ENCODE measurements at places on chromosomes 6 and 20.

- DNase-seq, result peak; percentile 67
Measured at GRCh38 chr6:34237722-34238584, 1.3 kb downstream of the HMGA1 start.

DNA sequence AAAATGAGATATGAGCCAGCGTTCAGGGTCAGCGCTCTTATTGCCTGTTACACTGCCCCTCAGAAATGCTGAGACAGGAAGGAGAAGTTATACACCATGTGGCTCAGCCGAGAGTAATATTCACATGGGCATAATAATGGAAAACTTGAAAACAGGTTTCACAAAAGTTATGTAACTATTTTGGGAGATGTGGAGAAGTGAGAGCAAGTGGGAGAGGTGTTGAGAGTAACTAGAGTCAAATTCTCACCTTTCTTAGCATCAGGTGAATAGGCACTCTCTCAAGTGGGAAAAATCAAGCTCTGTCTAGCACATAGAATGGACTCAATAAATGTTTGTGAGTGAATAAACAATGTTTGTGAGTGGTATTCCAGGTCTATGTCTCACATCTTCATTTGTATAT, 94.5 kb downstream of the TBX18 start:
- no peak for DNase-seq

GRCh38 chr6:158703837-158704822, 54.3 kb downstream of the SYTL3 start:
- peak; percentile 82 for DNase-seq

- no peak for DNase-seq
Measured at GRCh38 chr6:130381012-130381411, 15.2 kb downstream of the TMEM200A start.

DNA sequence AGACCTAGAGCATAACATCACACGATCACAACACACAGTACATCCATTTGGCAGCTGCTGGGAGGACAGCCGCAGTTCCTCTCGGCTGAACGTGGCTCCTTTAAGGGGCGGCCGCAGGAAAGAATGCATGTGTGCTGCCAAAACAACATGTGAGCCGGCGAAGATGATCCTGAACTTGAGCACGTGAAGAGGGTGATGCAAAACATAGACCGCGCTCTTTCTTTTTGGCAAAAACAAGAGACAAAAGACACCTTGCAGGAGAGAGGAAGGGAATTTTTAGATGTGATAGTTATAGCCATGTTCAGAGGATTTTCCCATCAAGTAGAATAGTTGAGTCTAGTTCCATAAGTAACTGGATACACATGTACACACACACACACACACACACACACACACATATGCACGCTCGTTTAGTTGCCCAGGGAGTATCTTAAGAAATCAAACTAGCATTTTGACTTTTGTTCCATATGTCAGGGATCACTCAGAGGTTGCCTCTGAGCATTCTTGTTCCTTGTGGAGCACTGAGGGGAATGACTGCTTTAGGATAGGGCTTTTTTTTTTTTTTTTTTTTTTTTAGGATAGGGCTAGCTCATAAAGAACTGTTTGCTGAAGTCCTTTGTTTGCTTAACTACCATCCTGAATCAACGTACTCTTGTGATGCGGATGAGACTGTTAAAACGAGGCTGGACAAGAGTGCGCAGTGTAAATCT, 21.7 kb upstream of the RANBP9 start:
- DNase-seq, result no peak

DNA sequence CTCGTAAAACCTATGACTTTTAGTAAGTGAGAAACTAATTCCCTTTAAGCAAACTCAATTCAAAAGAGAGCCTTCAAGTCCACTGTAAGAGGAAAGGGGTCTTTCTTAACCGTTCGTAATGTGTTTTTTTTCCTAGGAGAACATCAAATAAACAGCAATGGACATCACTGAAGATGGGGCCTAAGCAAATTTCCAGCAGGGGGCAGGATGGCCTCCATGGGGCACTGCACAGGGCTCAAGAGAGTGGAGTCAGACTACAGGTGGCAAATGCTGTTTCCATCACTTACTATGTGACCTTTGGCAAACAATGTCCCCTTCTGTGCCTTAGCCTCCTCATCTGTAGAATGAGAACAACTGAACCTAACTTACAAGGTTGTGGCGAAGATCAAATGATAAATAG, 88.7 kb downstream of the ARHGAP18 start:
- DNase-seq, result no peak

- no peak for DNase-seq
Measured at GRCh38 chr6:617456-618100, 39.3 kb downstream of the HUS1B start.

DNA sequence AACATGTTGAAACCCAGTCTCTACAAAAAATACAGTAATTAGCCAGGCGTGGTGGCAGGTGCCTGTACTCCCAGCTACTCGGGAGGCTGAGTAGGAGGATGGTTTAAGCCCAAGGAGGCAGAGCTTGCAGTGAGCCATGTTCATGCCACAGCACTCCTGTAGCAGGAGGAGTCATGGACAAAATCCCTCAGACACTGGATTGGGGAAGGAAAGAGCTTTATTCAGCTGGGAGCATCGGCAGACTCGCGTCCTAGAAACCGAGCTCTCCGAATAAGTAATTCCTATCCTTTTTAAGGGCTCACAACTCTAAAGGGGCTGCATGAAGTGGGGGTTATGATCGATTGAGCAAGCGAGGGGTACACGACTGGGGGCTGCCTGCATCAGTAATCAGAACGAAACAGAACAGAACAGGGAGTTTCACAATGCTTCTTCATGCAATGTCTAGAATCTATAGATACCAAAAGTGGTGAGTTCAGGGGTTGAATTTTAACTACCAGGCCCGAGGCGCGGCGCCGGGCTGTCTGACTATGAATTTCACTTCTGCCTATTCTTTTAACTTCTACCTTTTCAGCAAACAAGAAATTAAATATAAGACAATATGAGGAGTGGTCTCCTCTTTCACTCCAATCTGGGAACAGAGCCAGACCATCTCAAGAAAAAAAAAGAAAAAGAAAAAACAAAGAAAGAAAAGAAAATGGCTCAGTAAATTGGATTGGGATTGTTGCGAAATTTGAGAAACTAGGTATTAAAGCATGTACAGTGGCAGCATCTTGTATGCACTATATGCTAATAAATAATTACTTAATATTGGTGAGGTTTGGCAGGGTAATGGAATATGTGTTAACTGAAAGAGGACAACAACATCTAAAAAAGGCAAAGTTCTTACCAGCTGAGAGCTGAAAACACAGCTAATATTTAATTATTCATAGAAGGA, 23.6 kb downstream of the HMGN4 start:
- no peak for DNase-seq

- DNase-seq, result no peak
Measured at GRCh38 chr6:40196135-40196518, 261.9 kb upstream of the MOCS1 start.

GRCh38 chr6:34531580-34532201, 24.4 kb downstream of the SPDEF start:
- DNase-seq, result peak; percentile 74

All from CD4-positive, alpha-beta T cell treated with Interleukin-15 for 1 hour (primary cell).